Fibroblast of skin of scalp (primary cell): ENCODE measurements at places on chromosomes 11 and 22.
A peak's percentile ranks its signal among the peaks of the same experiment; 100 is the strongest.

- no peak for DNase-seq
These were observed 40.4 kb downstream of the PISD start for GRCh38 chr22:31621507-31622124.

DNA sequence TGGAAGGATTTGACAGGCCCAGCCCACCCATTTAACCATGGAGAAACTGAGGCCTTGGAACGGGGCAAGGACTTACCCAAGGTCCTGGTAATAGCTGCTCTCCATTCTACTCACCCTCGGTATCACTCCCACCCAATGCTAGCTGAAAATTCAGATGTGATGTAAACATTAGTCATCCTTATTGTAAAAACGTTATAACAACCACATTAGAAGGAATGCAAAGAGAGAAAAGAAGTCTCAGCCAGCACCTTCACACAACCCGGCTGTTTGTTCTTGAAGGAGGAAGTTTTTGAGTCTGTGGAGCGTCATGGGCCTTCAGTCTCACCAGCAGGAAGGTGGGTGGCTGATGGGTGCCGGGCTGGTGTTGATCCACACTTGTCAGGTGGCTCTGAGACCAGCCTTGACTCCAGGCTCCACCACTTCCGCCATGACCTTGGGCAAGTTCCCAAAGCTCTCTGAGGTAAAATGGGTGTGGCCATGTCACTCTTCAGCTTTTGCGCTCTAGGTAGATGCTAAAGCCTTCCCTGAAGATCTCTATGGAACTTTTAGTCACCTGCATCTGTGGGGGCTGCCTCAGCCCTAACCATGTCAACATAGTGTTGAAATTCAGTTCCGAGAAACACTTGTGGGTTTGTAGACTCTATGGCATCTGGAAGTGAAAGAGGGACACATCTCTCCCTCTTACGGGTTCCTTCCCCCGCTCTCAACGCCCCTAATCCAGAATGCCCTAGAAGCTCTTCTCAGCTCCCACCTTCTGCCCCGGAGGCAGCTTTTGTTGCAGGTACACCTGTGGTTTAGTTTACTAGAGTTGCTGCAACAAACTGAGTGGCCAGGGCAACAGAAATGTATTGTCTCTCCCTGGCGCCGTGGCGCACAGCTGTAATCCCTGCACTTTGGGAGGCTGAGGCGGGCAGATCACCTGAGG, 14.8 kb downstream of the CD6 start:
- DNase-seq = peak; percentile 34

- DNase-seq = no peak
These were observed 2.5 kb upstream of the PAX6 start for GRCh38 chr11:31813391-31814175.

GRCh38 chr11:128458321-128458720, 129.0 kb downstream of the ETS1 start:
- DNase-seq = peak; percentile 95

GRCh38 chr22:27602390-27602789, 199.2 kb downstream of the MN1 start:
- no peak for DNase-seq

- DNase-seq = no peak
These were observed 13.4 kb upstream of the GCAT start for GRCh38 chr22:37794376-37794775.

DNA sequence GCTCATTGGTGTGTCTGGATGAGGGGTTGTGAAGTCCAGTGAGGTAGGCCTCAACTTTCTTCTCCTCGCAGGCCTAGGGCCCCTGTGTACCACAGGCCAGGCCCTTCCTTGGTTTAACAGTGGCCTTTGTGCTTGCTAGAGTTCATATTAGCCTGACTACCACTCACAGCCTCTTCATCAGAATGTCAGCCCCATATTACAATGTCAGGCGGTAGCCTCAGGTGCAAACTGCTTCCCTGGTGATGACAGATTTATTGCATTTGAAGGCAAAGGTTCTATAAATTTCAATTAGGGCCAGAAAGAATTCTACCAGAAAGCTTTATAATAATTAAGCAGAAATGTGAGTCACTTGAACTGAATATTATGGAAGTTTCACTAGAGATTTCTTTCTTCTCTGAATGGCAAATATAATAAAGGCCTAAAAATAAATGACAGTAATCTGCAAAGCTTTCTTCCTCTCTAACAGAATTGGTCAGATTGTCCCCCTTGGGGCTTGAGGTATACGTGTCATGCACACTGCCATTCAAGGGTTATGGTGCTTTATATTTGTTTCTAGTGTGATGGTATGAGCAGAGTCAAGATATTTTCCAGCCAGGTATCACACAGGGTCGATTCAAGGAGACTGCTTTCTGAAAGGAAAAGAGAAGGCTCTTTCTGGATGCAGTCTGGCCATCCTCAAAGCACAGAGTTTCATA, 210.3 kb downstream of the CWF19L2 start:
- no peak for DNase-seq

- peak; percentile 70 for DNase-seq
These were observed 4.2 kb downstream of the VPS26B start for GRCh38 chr11:134228625-134229024.

GRCh38 chr22:19396934-19397733, 34.4 kb downstream of the HIRA start:
- DNase-seq = no peak

- DNase-seq = no peak
These were observed 161.1 kb upstream of the CADM1 start for GRCh38 chr11:115665175-115665821.

DNA sequence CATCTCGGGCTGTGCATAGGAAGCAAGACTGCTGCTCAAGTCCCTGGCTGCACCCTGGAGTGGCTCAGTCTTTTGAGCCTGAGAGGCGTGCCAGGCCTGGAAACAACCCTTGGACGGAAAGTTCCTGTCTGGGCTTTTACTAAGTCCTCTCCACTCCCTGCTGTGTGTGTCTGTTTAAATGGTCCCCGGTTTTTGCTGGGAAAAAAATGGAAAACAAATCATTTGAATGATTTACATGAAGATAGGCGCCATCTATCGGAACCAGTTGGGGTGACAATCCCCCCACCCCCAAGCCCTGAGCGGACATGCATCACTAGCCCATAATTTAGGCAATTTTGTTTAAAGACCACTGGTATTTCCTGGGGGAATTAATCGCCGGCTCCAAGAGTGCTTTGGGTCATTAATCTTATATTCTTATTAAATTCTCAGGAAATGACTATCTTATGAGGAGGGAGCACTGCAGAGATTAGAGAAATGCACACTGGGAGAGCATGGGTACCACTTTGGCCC, 2.7 kb upstream of the GAB2 start:
- DNase-seq = peak; percentile 91

GRCh38 chr11:86484795-86485166, 110.1 kb downstream of the CCDC81 start:
- DNase-seq = no peak

DNA sequence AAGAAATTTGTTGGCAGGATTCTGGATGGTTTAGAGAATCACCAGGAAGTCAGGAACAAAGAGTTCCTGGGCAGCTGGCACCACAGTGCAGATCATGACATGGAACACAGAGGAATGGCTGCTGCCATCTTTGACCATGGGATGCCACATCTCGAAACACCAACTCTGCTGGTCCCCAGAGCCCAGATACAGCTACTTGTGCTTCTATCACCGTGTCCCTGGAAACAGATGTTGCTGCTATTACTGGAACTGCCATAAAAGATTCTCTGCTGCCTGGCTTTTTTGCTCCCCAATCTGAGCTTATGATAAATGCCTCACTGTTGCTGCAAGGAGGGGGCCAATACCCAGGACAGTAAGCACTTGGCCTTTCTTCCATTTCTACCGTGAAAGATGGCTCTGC, 185.2 kb downstream of the CSNK2A3 start:
- DNase-seq = no peak

DNA sequence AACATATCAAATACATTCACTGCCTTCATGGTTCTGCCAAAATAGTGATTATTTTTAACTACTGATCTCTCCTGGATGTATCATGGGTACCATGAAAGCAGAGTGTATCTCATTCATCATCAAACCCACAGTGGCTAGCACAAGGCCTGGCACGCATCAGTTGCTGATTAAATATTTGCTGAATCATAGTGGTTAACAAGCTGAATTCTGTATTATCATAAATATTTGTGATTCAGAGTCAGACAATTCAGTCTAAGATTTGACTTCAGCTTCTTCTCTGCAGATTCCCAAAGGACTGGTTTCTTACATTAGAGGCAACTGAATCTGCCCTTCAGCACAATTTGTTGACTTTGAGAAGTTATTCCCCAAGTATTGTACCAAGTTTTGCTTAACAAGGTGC, 715.8 kb upstream of the LRRC4C start:
- peak; percentile 93 for DNase-seq

DNA sequence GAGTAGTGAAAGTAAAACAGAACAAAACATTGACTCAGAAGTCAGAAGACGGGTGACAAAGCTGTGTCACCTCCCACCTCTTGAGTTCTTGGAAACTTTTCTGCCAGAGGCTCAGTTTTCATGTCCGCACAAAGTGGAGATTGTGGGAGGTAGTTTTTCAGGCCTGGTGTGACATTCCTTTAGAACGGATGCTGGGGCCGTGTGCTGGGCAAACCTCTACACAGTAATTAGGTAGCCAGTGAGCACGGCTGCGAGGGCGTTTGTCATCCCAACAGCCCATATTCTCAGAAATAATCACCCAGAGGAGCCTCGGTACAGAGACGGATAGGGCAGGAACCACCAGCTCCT, 1054.4 kb downstream of the TBC1D22A start:
- no peak for DNase-seq

DNA sequence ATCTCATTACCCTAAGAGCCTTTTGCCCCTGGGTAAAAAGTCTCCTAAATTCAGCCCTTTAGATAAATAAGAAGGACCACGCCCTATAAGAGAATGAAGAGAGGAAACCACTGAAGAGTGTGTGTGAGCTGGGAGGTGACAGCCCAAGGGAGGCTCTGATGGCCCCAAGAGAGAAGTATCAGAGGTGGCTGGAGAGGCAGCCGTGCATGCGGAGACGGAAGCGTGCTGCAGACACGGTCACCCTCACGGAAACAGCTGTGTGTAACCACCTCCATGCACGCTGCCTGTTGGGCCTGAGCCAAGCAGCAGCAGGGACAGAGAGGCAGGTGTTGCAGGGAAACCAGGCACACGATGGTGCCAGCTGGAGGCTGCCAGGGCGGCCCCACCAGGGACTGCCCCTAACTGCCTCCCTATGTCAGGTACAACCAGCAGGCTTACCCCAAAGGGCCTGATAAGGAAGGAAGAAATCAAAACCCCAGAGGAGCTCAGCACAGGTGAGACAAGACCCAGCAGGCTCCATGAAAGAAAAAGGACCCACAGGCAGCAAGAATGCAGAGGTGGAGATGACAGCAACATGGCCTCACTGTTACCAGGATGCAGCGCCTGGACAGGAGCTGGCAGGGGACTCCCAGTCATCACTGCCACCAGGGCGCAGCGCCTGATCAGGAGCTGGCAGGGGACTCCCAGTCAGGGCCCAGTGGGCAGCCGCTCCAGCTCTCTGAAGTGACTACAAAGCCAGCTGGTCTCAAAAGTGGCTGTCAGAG, 7.8 kb downstream of the LARGE2 start:
- DNase-seq = no peak

DNA sequence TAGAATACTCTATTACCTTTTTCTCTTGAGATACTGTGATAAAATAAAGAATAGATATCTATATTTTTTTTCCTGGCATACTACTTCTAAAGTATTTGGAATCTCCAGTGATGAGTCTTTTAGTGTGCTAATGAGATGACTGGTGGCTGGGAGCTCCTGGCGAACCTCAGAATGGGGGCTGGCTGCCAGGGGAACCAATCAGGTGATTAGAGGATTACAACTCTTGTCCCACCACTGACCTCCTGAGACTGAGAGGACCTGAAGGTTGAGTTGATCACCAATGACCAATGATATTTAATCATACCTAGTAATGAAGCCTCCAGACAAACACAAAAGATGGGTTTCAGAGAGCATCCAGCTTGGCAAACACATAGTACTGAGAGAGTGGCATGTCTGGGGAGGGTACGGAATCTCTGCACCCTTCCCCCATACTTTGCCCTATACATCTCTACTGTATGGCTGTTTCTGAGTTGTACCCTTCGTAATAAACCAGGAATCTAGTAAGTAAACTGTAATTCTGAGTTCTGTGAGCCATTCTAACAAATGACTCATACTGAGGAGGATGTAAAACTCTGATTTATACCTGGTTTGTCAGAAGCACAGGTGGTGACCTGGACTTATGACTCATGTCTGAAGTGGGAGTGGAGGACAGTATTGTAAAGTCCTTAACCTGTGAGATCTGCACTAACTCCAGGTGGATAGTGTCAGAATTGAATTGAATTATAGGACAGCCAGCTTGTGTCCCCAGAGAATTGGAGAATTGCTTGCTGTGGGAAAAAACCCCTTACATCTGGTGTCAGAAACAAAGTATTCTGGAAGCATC, 325.3 kb upstream of the LRRC4C start:
- no peak for DNase-seq

DNA sequence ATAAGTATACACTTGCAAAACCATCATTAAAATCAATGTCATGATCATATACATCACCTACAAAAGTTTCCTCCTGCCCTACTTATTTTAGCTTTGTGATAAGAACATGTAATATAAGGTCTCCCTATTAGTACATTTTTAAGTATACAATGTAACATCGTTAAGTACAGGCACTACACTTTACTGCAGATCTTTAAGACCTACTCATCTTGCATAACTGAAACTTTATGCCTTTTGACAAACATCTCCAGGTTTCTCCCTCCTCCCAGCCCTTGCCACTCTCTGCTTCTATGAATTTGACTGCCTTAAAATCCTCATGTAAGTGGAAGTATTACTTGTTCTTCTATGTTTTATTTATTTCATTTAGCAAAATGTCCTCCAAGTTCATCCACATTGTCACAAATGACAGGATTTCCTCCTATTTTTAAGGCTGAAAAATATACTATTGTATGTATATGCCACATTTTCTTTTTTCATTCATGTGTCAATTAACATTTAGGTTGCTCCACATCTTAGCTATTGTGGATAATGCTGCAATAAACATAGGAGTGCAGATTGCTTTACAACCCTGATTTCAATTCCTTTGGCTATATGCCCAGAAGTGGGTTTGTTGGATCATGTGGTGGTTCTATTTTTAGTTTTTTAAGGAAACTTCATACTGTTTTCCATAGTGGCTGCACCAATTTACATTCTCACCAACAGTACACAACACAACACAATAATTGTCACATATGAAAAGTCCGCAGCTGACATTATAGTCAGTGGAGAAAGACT, 471.1 kb upstream of the ANO3 start:
- DNase-seq = peak; percentile 33

DNA sequence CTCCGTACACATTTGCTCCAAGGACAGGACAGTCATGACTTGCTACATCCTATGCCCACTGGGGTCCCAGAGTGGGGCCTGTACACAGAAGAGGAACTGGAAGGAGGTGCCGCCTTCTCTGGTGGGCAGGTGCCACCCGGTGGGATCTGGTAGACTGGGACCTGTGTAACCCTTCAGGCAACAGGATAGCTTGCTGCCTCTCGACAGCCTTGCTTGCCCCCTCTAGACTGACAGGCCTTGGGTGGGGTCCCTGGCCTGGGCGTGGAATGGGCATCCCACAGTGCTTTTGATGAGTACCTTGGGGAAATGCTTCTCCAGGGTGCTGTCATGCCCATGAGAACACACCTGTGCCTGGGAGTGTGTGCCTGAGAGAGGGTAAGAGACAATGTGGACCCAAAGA, 15.8 kb downstream of the SHANK3 start:
- no peak for DNase-seq
